Type B pancreatic cell (in vitro differentiated cells): ENCODE measurements at places on chromosomes 4 and X. TPM values are rescaled to one million over a fixed set of nuclear protein-coding genes. Genes with fewer than 3 reads are reported as not detected.

The PDLIM3 gene
- 0.93 and 6.7 TPM in 2 replicates for total RNA-seq

DNA sequence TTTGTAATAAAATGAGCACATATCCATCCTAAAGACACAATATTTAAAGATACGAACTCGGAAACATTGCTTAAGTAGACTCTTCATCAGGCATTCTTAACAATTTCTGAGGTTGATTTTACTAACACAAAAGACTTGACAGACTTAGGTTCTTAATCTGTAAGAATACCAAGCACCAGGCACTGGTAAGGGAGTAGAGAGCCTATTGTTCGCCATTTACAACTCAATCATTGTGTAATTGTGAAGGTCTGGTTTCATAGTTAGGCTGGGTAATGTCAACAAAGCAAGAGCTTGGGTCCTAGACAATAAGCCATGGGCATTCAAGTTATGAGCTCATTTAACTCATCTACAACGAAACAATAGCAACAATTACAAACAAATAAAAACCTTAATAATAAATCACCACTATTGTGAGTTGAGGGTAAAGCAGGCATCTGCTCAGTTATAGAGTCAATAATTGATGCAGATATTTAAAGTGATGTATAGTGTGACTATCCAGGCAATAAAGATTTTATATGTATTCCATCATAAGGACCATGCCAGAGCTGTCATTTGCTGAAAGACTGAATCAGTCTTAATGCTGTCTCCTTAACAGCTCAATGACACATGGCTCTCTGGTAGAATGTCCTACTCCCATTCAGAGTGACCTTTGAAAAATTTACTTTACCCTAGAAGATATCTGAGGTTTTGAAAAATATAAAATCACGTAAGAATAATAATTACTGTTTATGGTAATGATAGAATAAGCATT lies 664.0 kb upstream of the PCDH7 start:
- no peak for DNase-seq

DNA sequence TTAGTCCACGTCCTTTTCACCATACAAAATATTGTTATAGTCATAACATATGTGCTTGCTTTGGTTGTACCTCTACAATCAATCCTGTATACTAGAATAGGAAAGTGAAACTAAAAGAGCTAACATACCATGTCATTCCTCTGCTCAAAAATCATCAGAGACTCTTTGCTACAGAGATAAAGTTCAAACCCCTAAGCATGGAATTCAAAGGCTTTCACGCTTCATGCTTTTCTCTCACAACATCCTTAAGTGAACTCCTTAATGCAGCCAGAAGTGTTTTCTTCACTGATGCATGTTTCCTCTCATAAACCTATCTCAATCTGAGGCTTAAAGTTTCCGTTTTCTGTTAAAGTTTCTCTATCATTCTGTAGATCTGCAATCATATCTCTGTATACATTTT lies 744.6 kb upstream of the IGFBP7 start:
- no peak for DNase-seq

The MAOA gene
- total RNA-seq, result 17.1 and 18.9 TPM in 2 replicates

GRCh38 chr4:40373636-40374035 lies 38.5 kb downstream of the CHRNA9 start:
- DNase-seq, result no peak

GRCh38 chr4:1232661-1233621 lies 16.0 kb downstream of the CTBP1 start:
- no peak for DNase-seq

- DNase-seq, result no peak
Observed at GRCh38 chr4:74840936-74841509, 46.7 kb upstream of the BTC start.

GRCh38 chrX:22081475-22082092 lies 49.5 kb downstream of the PHEX start:
- DNase-seq, result no peak

DNA sequence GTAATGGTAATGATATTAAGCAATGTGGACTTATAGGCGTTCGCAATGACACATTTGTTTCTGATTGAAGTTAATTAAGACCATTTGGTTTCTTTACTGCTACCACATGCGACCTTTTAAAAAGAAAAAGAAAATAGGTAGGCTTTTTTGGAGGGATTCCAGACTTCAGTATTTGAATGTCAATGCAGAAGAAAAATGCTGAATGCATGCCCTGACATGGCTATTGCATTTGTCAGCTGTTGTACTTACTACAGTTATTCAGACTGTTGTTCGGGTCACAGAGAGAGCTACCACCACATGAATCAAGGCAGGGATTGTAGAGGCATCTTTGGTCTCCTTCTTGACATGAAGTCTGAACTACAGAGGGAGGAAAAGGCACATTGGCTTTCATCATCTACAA lies 163.7 kb downstream of the CORIN start:
- no peak for DNase-seq

DNA sequence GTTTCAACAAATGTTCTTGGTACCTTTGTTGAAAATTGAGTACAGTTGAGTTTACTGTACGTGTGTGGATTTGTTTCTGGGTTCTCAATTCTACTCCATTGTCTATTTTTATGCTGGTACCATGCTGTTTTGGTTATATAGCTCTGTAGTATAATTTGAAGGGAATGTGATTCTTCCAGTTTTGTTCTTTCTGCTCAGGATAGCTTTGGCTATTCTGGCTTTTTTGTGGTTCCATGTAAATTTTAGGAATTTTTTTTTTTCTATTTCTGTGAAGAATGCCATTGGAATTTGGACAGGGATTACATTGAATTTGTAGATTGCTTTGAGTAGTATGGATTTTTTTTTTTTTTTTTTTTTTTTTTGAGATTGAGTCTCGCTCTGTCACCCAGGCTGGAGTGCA lies 373.4 kb downstream of the IL15 start:
- DNase-seq, result no peak

DNA sequence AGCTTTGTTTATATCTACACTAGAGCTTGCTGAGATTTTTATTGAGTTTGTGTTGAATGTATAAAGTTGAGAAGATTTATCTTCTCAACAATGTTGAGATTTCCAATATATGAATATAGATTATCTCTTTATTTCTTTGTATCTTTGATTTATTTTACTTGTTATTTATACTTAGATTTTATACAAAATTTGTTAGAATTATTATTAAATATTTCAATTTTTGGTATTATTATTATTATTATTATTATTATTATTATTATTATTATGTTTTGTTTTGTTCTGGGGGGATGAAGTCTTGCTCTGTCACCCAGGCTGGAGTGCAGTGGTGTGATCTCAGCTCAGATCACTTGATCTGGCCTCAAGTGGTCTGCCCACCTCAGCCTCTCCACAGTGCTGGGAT lies 322.5 kb downstream of the PPARGC1A start:
- no peak for DNase-seq

DNA sequence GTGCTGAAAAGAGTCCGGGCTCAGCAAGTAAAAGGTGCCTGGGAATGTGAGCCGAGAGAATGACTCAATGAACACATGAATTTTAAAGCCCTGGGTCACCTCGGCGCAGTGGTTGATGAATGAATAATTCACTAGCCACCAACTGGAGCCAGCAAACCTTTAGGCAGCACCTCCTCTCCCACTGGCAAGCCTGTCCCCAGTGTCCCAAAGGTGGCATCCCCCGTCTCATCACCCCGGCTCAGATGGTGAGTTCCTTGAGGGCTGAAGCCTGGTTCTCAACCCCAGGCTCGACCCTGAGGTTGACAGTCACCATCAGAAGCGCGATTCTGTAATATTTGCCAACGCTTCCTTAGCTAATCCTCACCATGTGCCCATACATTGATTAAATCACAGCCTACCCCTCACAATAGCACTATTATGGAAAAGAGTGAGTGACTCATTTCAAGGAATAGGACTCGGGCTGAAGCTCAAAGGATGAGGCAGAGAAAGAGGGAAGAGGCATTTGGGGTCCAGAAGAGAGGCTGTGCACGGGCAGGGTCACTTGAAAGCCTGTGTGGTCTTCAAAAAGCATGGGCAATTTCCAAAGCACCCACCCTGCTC lies 2.7 kb upstream of the CCNQ start:
- no peak for DNase-seq

The SMIM31 gene
- total RNA-seq, result not detected in 2 replicates

DNA sequence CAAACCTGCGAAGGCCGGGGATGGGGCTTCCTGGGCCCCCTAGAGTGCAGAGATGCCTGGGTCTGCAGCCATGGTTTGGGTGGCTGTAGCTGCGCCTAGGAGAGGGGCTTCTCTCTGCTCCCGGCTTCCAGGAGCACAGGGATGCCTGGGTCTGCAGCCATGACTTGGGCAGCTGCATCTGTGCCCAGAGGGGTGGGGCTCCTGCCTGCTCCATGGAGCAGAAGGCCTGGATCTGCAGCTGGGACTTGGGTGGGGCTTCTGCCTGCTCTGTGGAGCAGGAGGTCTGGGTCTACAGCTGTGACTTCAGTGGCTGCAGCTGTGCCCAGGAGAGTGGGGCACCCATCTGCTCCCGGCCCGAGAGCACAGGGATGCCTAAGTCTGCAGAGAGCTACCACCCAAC lies 20.8 kb downstream of the SPON2 start:
- DNase-seq, result no peak

DNA sequence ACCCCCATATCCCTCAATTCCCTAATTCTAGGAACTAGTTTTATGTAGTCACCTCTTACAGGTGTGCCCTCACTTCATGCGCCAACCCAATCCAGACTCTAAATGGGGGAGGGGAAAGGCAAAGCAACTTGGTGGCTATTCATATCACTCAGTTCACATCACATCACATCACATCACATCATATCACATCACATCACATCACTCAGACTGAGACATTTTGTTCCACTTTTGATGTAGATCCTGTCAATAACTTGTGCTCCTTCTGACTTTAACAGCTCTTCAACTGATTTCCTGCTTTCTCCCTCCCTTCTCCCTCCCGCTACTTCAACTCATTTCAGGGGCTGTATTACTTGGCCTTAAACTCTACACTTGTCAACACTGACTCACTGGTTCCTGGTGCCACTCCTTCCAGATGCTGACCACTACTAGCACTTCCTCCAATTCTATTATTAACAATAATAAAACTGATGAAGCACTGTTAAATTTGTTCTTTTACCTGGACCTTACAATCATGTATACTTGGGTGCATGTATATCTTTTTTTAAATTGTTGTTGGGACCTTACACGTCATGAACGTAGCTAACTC lies 29.1 kb upstream of the PLS3 start:
- no peak for DNase-seq

The RAB39B gene
- 2.5 and 4.0 TPM in 2 replicates for total RNA-seq

DNA sequence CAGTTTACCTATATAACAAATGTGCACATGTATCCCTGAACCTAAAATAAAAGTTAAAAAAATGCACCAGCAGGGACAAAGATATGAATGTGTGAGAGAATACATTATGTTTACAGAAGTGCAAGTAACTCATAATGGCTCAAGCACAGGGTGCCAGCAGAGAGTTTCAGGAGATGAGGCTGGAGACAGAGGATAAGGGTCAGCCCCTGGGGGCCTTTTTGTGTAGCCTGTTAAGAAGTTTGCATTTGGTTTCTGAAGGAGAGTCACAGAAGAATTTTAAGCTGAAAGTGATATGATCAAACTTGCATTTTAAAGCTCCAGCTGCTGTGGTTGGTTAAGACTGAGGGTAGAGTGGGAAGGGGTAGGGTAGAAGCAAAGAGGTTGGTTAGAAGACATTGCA lies 48.6 kb upstream of the CAPN6 start:
- no peak for DNase-seq

DNA sequence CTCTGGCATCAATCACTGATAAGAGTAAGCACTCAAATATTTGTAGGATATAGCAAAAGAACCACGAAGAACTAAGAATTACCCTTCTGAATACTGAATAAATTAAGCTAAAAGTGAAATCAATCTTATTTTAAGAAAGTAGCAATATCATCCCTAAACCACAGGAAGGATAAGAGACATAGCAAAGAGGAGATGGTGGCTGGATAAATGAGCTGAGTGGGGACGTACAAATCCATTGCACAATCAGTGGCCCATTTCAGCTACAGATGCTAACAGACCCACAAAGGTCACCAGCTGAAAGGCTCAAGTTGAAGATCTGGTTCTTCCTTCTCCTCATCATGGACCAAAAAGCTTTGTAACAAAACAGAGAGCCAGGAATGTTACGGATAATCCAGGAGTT lies 77.1 kb downstream of the SLC9A7 start:
- DNase-seq, result no peak

DNA sequence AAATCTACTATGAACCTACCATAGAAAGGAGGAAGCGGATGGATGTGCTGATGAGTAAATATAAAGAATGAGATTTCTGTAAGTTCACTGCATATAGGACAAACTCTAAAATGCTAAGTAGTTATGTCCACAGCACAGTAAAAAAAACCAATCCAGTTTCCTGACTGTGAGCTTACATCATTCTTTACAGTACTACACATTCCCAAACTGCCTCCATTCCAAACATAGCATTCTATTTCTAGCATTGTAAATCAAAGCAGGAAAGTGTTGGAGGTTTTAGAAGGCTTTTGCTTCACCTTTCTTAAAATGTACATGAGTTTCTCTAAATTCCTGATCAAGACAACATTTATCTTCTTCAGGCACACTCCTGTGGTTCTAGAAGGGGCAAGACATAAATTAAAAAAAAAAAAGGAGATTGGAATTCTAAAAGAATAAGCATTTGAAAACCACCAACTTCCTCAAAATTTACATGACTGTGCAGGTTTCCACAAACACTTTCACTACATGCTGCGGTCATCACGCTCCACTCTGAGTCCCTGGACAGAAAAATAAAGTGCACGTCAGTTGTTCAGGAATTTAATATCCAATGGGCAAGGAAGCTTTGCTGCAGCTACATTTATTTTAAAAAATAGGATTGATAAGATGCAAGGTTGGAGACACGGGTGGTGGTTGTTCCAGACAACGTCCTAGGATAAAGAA lies 297.6 kb upstream of the STS start:
- DNase-seq, result no peak

DNA sequence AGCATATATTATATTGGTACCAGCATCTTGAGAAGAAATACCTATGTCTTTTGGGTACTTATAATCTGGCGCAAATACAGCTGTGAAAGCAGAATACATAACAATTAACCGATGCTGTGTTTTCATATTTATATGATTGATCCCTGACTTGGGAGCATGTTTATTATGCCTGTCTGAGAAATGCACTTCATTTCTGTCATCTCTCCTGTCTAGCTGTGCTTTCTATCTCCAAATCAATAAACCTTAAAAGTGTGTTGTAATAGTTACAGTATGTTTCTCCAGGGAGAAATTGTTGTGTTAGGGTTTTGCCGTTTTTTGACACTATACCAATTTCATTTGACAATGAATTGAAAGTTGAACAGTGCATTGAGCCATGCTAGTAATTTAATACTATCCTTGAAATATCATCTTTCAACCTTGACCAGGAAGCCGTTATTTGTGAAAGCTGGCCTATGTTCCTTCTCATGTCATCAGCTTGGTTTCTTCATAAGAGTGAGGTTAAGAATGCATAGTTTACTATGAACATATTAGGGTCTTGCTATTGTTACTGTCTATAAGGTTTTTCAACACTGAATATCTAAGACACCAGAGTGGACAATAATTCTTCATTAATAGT lies 206.2 kb upstream of the PCDH18 start:
- no peak for DNase-seq

The GPR78 gene
- 0.97 and 4.9 TPM in 2 replicates for total RNA-seq

The FAM241A gene
- 0.70 and 1.3 TPM in 2 replicates for total RNA-seq

GRCh38 chr4:87521757-87522374 lies 7.3 kb downstream of the SPARCL1 start:
- DNase-seq, result no peak
